ENCODE measurements at places on chromosomes 12 and 14.

- DNase-seq: no peak
Observed at GRCh38 chr12:126400831-126401230, 1335.6 kb downstream of the AACS start.

DNA sequence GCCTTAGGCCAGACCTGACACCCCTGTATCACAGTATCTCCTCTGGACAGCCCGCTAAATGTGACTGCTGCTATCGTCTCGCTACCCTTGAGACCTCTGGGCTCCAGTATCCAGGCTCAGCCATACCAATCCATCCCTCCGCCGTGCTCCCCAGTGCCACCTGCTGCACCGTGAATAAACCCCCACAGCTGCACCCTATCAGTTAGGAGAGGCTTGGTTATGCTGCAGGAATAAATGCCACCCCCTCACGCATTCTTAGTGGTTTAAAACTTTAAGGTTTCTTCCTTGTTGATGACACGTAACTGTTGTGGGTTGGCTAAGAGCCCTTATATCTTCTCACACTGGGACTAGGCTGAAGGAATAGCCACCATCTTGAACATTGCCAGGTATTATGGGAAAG is 12.1 kb downstream of the CCDC63 start:
- no peak for DNase-seq

- DNase-seq: no peak
Observed at GRCh38 chr12:52821826-52822660, 8.1 kb upstream of the KRT4 start.

DNA sequence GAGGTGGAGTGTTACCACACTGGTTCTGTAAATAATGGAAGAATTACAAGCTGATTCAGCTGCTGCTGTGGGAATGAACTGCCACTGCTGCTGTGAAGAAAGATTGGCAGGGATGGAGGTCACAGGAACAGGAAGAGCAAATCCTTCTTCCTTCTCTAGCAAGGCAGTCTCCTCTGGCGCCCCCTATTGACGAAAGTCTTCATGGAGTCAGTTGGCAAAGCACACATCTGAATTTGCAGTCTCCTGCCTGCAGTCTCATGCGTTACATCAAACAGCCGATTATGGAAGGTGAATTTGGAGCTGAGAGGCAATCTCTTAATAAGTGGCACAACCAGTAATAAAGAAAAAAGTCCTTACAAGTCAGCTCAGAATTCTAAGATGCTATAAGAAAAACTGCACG is 106.0 kb upstream of the TMTC1 start:
- DNase-seq: no peak

DNA sequence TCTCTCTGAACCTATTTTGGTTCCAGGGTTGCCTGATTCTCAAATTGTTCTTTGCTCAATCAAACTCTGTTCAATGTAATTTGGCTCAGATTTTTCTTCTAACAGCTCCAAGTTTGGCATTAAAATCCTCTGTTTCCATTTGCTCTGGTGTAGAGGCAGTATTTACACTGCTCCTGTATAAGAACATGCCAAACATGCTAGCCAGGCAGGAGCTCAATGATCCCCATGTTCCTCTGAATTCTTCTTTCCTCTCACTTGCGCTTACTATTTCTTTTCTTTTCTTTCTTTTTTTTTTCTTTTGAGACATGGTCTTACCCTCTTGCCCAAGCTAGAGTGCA is 17.2 kb downstream of the SDR9C7 start:
- DNase-seq: no peak
